Activated CD4-positive, CD25-positive, alpha-beta regulatory T cell treated with anti-CD3 and anti-CD28 coated beads, Interleukin-2, amount 50 U/mL, for 72 hours (primary cell): ENCODE measurements at places on chromosomes 5 and 9.

- no peak for DNase-seq
These were observed 448.7 kb upstream of the ACTBL2 start for GRCh38 chr5:57931352-57931751.

DNA sequence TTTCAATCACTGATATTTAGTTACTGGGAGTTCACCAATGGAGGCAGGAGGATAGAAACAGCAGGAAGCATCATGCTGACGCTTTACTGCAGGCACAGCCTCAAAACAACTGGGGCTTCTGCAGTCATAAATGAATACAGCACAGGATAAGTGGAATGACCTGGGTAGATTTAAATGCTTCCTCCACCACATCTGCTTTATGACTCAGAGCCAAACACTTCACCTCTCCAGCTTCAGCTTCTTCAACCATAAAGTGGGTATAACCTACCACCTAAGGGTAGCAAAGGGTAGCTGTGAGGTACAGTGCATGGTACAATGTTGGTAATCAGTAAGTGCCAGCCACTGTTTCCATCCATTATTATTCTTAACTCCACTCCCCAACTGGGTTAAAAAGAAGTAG, 28.4 kb downstream of the RASEF start:
- no peak for DNase-seq

- no peak for DNase-seq
These were observed 1075.9 kb downstream of the NR2F1-AS1 start for GRCh38 chr5:92505145-92505544.

DNA sequence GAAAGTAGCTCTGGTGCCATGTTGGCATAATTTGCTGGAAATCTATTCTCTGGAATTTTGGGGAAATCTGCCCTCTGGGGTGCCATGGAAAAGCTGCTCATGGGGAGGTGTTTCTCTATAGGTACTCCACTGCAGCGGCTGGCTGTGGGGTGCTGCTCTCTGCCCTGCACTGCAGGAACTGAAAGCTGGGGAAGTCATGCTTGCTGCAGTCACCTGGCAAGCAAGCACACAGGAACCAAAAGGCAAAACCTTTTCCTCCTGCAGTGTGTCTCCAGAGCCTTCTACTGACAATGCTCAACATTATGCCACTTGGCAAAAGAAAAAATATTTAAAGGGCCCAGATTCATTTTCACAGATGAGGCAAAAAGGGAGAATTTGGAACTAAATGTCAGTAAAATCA, 25.8 kb upstream of the CARNMT1 start:
- no peak for DNase-seq

DNA sequence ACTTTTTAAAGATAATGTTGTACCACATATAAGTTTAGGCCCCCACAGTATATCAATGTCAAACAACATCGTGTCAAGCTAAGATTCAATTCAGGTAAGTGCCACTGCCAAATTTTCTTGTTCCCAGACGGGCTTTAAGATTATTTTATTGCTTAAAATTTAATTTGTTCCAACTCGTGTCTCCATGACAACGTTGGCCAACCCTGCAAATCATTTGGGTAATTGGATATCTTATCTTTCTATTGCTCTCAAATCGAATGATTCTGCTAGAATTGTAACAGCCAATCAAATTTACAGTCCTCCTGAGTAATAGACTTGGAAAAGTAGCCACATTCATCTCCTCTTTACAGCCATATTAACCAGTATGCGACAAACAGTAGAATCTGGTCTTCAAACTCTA, 19.5 kb downstream of the TLE1 start:
- no peak for DNase-seq

DNA sequence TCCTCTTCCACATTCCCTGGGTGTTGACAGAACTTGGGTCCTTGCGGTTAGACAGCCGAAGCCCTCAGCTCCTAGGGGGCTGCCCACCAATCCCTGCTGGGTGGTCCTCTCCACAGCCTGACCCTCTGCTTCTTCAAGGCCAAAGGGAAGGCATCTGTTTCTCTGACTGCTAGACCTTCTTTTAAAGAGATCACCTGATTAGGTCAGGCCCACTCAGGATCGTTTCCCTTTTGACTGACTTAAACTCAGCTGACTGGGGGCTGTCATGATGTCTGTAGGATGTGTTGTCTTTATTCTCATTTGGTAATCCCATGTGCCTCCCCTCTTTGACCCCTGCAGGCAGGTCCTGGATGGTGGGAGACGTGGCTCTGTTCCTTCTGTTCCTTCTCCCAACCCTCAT, 207.5 kb downstream of the PAX5 start:
- DNase-seq, result no peak

- no peak for DNase-seq
These were observed 56.1 kb downstream of the CHD1 start for GRCh38 chr5:98872674-98873073.

DNA sequence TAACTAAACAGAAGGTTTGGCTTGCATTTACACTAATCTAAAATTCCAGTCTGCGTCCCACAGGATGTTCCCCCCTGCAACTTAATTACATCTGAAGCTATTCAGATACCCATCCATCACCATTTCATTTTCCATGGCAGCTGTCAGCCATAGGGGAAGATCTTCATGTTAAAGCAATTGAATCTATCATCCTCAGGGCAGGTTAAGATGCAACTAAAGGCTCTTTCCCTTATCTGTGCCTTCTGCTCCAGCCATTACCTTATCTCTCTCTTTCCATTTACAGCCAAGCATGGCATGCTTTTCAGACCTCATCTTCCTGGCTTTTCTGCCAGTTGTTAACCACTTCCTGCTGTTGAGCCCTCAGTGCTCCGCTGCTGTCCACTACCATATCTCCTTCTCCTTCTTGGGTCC, 15.8 kb upstream of the HACD4 start:
- DNase-seq, result no peak

DNA sequence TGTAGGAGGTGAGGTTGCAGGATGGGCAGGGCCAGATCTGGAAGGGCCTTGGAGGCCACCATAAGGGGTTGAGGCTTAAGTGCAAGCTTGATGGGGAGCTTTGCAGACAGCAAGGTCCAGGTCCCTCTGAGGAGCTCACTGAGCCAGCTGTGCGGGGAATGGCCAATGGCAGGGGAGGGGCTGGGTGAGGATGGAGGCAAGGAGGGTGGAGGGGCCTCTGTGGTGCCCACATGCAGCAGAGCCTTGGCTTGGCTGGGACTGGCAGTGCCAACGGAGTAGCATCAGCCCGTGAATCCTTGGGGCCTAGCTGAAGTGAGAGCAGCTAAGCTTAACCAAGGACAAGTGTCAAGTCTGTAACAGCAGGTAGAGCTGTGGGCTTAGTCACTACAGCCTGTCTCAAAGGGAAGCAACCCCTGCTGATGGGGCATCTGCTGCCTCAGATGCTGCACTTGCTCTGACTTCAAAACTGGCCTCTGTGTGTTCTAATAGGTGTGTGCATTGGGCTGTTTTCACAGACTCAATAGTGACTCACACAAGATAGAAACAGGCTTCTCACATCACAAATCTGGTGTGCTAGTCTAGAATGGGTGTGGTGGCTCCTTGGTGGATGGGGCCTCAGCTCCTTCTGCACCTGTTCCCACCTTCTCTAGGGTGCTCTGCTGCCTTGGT, 16.3 kb downstream of the GALNT12 start:
- DNase-seq, result no peak
